Kidney capillary endothelial cell (primary cell): ENCODE measurements at places on chromosomes 3 and 15.
A peak's percentile ranks its signal among the peaks of the same experiment; 100 is the strongest.

DNA sequence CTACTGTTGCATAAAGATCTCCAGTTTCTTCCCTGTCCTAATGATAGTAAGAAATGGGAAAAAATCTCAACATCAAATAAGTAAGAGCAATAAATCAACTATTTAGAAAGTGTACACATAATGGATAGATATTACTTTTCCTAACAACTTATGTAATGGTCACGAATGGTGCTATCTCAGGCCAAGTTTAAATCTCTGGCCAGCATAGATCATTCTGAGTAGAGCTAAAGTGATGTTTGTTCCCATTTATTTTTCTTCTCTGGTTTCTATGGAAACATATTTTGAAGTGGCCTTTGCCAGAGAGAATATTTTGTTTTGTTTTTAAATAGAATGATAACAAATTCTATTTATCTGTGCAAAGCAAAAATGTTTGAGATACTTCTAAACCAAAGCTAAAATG is 249.7 kb upstream of the TTC14 start:
- DNase-seq = no peak

GRCh38 chr15:36256404-36256807 is 323.0 kb upstream of the CDIN1 start:
- no peak for DNase-seq

- no peak for DNase-seq
Observed at GRCh38 chr3:194587438-194587931, 45.7 kb downstream of the TMEM44 start.

GRCh38 chr15:86935841-86936240 is 856.2 kb downstream of the AGBL1 start:
- no peak for DNase-seq

GRCh38 chr3:79081335-79081734 is 686.5 kb downstream of the ROBO1 start:
- DNase-seq = no peak

DNA sequence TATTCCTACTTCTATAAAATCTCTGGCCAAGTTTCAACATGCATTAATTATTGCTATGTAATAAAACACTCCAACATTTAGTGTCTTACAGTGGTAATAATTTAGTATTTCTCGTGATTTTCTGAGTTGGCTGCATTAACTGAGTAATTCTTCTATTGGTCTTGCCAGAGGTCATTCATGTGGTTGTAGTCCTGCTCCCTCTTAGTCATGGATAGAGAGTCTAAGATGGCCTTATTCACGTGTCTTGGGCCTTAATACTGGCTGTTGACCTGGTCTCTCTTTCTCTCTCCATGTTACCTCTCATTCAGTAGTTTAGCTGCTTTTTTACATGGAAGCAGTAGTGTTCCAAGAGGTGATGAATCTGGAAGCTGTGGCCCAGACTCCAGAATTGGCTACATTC is 140.1 kb upstream of the ZBTB20 start:
- DNase-seq = no peak

DNA sequence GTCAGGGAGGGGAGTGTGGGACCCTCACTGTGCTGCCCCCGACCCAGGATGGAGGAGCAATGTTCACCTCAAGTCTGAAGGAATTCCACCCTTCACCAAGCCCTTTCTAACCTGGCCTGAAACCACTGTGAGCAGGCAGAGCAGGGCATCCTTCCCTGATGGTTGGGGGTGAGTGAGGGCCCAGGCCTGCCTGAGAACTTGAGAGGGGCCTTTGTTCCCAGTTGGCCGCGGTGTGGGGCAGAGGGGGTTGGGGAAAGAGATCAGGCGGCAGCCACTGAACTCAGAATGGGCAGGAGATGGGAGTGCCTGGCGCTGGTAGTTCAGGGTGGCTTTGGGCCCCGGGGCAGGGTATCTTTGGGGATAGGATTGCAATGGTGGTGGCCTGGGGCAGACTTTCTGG is 103.5 kb upstream of the RPL32 start:
- DNase-seq = no peak

- DNase-seq = no peak
Observed at GRCh38 chr3:134879990-134880389, 84.9 kb downstream of the EPHB1 start.

GRCh38 chr3:152094406-152094805 is 174.3 kb upstream of the MBNL1 start:
- DNase-seq = no peak

DNA sequence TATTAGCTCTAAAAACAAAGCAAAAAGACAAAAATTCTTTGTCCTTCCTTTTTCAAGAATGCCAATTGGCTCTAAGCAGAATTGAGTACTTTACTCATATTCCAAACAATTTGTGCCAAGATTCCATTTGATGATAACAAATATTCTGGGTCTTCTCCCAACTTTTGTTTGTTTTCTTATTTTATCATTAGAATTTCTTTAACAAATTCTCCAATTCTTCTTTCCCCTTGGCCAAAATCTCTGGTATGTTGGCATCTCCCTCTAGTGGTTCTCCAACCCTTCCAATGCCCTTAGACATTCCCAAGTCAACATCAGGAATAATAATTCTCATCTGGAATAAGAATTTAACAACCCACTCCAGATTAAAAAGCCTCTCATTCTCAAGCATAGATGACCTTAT is 5.3 kb downstream of the CPOX start:
- no peak for DNase-seq

GRCh38 chr15:66462627-66463026 is 34.9 kb downstream of the SNAPC5 start:
- no peak for DNase-seq

GRCh38 chr3:72960812-72961518 is 35.6 kb upstream of the PPP4R2 start:
- no peak for DNase-seq

- DNase-seq = no peak
Observed at GRCh38 chr15:92666780-92667179, 11.2 kb upstream of the FAM174B start.

GRCh38 chr3:190064112-190064511 is 56.6 kb downstream of the P3H2 start:
- peak; percentile 21 for DNase-seq

DNA sequence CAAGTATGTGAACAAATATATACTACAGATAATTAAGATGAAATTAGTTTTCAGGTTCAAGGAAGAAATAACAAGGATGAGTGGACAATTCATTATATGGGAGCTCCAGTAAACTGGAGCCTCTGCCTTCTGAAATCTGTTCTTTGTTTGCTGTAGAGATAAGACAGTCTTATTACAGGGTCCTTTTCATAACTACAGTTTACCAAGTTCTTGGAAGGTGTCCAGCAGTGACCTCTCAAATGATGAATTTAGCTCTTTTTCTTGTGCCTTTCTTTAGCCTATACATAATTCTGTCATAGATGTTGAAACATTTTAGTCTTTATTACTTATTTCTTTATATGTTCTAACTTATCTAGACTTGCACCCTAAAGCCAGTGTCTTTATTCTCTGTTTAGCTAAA is 89.7 kb upstream of the GBE1 start:
- no peak for DNase-seq

DNA sequence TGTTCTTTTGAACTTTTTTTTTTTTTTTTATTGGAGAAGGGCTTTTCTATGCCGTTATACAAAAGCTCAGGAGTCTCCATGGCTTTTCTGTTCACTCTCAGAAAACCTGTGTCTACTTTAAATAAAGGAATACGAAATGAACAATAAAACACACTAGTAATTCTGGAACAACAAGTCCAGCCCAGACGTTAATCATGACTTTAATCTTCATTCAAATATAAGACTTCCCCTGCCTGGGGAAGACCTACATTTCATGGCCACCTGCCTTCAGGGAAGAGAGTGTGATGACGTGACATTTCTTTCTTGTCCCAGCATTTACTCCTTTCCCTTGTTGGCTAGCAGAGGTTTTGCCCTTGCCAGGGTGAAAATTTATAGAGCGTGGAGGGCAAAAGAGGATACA is 564.5 kb downstream of the PDCD6IP start:
- DNase-seq = no peak

GRCh38 chr15:24901409-24901808 is 53.4 kb upstream of the SNRPN start:
- DNase-seq = no peak

- no peak for DNase-seq
Observed at GRCh38 chr3:122247825-122248185, 64.3 kb downstream of the CASR start.

GRCh38 chr3:151315136-151315535 is 1.5 kb downstream of the GPR87 start:
- DNase-seq = no peak

- no peak for DNase-seq
Observed at GRCh38 chr3:176581589-176581988, 615.7 kb downstream of the TBL1XR1 start.

DNA sequence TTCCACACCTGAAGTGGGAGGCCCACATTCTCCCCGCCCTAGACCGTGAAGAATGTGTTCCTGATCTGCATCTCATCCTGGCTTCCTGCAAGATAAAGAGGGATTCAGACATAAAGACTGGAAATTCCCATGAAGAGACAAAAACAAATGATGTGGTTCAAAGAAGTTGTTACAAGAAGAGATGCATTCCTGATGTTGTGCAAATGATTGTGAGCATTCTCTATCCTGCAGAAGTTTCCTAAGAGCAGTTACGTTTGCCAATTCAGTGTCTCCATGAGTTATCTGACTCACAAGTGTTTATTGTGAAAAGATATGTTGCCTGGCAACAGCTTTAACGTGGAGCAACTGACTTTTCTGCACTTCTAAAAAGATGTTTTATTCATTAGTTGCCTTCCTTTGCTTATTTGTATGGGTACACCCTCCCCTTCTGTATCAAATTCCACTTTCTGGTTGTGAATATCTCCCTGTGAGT is 107.8 kb downstream of the ZIC4 start:
- no peak for DNase-seq

DNA sequence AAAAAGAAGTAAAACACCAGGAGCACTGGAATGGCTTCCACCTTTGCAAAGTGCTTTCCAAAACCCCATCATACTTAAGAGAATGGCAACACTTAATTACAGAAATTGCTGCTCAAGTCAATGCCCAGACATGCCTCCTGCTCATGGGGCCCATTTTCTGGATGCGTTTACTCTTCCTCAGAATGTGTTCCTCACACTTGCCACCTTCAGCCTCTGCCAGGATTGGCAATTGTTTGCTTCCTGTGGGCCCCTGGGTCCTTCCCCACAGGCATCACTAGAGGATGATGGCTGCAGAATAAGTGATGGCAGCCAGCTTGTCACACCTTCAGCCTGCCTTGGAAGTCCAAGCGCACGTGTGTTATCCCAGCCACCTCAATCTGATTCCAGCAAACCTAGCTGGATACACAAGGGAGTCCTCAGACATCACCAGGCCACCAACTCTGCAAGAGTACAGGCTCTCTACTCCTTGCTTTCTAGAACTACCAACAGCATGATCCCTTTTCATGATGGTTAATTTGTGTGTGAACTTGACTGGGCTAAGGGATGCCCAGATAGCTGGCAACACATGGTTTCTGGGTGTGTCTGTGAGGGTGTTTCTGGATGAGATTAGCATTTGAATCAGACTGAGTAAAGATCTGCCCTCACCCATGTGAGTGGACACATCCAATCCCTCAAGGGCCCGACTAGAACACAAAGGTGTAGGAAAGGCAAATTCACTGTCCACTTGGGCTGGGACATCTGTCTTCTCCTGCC is 4.9 kb upstream of the NUP210 start:
- no peak for DNase-seq

DNA sequence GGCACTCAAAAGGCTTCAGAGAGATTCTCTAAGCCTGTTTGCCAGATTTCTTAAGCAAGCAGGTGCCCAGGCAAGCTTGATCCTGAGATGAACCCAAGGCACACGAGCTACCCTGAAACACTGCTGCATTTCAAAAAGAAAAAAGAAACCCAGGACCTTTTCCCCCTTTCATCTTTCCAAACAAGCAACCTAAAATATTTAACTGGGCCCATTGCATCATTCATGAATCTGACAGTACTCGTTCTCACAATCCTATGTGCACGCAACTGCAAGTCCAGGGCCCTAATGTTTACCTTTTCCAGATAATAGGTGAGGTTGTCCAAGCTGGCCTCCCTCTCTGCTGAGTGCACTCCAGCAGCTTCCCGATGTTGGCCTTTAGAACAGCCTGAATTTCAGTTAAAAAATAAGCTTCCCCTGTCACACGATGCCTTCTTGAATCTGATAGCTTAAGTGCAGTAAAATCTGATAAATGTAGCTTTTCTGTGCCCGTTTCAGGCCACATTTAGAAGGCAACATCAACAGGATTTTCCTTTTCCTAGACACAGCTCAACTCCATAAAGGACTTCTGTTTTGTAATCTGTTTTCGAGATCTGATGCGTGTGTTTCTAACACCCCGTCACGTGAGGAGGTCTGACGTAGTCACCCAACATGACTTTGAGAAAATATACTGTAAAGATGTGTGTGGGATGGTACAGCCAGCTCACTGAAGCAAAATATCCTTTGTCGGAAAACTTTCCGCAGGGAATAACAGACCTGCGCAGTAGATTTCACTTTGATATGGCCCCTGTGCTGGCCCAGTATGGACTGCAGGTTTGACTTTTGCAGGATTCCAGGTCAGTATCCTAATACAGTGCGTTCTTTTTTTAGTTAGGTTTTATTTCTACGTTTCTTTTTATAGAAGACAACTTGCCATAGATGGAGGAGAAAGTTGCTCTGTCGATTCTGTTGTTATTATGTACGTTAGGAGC is 55.1 kb upstream of the RASA2 start:
- DNase-seq = no peak

DNA sequence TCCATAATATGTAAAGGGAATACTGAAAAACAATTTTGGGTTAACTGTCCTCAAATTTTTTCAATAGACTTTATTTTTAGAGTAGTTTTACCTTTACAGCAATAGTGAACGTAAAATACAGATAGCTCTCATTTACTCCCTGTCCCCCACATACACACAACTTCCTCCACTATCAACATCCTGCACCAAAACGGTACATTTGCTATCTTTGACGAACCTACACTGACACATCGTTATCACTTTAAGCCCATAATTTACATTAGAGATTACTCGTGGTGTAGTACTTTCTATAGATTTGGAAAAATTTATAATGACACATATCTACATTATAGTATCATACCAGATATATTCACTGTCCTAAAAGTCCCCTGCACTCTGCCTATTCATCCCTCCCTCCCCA is 16.9 kb upstream of the P2RY1 start:
- no peak for DNase-seq

GRCh38 chr3:46110701-46111493 is 83.6 kb upstream of the XCR1 start:
- no peak for DNase-seq

GRCh38 chr15:92531406-92531805 is 124.2 kb downstream of the FAM174B start:
- no peak for DNase-seq

- peak; percentile 55 for DNase-seq
Observed at GRCh38 chr3:101036213-101036618, 43.0 kb upstream of the ABI3BP start.
